CD8-positive, alpha-beta memory T cell (primary cell): ENCODE measurements at places on chromosomes 16 and 17. TPM values are rescaled to one million over a fixed set of nuclear protein-coding genes. Genes with fewer than 3 reads are reported as not detected.

DNA sequence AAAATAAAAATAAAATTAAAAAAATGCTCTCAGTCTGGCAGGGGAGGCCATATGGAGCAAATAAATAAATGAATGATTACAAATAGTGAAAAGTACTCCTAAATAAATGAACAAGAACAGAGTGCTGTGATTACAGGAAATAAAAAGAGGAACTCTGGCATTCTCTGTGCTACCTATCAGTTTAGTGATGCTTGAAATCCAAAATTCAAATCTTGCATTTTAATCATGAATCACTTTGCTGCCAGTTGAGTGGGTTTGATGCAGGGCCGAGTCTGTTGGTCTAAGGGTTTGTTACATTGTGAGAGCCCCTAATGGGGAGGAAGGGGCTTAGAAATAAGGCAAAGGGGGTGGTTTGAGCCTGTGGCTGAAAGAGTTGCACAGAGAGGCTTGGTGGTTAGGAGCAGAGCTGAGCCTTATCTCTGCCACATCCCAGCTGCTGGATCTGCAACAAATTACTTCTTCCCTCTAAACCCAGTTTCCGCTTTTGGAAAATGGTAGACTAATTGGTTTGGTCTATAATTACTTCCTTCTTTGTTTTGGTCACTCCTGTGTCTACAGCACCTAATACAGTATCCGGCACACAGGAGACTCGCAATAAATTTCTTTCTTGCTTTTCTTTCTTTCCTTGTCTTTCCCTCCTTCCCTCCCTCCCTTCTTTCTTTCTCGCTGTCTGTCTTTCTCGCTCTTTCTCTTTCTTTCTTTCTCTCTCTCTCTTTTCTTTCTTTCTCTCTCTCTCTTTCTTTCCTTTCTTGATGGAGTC, 6.3 kb upstream of the ABCC1 start:
- DNase-seq = no peak

SHCBP1 gene
- 38.2 TPM for total RNA-seq

PRRT2 gene
- total RNA-seq = 1.3 TPM

CD300A gene
- 3.8 TPM for total RNA-seq
